ENCODE measurements at places on chromosomes 13 and 19.

- DNase-seq: no peak
These were observed 46.0 kb upstream of the ZNF681 start for GRCh38 chr19:23804676-23805075.

- DNase-seq: peak; percentile 37
These were observed 11.5 kb upstream of the CCDC97 start for GRCh38 chr19:41298348-41298964.

- no peak for DNase-seq
These were observed 294.2 kb downstream of the ZNF536 start for GRCh38 chr19:30666301-30666803.

DNA sequence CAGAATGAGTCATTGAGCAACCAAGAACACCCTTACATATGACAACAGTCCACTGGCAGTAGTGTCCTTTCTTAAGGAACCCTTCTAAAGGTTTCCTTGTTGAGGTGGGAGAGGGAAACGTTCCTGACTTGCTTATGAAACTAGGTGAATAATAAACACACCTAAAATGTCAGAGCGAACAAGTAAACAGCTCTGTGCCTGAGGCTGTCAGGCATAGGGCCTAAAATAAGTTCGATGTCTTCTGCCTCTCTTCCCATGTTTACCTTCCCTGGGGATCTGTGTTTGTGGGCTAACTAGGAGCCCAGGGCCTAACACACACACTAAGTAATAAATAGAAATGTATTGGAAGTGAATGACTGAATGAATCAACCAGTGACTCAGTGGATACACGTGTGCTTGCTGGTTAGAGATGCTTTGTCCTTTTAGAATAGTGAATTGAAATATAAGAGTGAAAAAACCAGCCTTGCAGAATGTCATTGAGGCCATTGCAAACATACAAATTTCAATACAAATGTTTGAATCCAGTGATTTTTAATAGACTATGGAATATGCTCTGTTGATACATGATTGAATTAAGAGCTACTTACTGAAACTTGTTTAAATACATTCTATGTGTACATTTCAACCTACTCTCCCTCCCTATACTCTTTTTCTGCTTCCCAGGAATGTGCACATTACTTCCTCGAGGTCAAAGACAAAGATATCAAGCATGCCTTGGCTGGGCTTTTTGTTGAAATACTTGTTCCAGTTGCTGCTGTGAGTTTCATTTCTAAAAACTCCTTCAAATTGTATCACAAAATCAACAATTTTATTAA is 102.9 kb downstream of the FRY start:
- no peak for DNase-seq

- DNase-seq: no peak
These were observed 309.2 kb downstream of the FGF9 start for GRCh38 chr13:21980049-21980448.

DNA sequence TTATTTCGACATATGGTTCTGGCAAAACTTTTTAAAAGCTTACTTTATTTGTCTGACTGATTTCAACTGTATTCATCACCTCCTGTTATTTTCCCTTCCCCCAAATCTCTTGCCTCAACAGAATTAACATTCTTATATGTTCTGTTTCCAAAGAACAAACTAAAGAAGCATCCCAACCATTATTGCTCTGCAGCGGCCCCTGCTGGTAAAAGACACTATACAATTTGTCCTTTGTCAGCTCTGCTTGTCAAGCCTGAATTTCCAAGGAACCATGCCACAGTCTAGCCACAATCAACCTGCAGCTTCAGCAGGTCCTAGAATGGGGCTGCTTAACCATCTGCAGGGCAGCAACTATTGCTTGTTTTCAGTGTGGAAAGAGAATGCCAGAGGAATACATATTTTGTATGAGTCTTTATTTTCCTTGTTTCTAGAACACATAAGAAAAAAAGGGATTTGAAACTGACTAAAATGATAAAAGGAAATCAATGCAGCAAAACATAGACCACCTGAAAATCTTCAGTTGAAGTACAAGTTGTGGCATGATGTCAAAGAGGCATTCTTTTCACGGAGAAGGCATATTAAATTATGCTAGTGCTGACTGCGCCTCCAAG is 845.3 kb downstream of the DIAPH3 start:
- peak; percentile 20 for DNase-seq

DNA sequence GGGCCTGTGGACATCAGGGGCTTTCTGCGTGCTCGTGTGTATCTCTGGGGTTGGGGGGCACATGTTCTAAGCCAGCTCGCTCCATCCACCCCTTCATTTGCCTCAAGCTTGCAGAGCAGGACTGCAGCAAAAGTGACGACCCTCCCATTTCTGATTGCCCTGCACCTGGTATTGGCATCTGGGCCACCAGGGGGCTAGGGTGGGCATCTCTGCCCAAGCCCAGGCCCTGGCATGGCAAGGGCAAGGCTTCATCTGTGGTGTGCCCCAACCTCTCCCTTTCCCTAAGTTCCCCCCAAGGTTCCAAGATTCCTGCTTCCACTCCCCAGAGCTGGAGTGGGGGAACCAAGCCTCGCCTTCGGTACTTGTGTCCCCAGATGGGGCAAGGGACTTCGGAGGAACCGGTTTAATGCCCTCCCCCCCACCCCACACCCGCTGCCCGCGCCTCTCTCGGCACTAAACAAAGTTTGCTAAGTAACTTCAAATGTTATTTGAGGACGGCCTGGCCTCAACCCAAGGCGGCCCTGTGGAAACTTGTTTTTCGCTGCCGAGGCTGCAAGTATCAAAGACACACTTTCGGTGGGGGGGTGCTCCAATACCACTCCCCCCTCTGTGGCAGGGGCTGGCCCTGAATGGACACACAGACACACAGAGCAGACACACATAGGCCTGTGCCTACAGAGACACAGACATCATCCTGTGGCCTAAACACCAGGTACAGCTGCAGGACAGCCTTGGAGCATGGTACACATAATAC is 12.2 kb downstream of the NFIX start:
- DNase-seq: no peak

GRCh38 chr19:35222373-35223015 is 6.0 kb downstream of the FAM187B start:
- DNase-seq: no peak

DNA sequence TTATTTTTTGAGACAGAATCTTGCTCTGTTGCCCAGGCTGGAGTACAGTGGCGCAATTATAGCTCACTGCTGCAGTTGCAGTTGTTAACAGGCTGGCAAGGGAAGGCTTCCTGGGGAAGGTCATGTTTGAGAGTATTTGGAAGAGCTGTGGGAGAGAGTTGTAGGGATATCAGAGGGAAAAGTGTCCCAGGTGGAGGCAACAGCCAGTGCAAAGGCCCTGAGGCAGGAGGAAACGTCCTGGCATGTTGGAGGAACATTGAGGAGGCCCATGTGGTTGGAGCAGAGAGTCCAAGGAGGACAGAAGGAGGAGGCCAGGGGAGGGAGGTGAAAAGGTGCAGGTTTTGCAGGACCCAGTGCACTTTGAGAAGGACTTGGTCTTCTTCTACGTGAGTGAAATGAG is 2.2 kb upstream of the DUS3L start:
- DNase-seq: no peak

GRCh38 chr13:98327371-98328270 is 150.6 kb upstream of the RNF113B start:
- DNase-seq: no peak

DNA sequence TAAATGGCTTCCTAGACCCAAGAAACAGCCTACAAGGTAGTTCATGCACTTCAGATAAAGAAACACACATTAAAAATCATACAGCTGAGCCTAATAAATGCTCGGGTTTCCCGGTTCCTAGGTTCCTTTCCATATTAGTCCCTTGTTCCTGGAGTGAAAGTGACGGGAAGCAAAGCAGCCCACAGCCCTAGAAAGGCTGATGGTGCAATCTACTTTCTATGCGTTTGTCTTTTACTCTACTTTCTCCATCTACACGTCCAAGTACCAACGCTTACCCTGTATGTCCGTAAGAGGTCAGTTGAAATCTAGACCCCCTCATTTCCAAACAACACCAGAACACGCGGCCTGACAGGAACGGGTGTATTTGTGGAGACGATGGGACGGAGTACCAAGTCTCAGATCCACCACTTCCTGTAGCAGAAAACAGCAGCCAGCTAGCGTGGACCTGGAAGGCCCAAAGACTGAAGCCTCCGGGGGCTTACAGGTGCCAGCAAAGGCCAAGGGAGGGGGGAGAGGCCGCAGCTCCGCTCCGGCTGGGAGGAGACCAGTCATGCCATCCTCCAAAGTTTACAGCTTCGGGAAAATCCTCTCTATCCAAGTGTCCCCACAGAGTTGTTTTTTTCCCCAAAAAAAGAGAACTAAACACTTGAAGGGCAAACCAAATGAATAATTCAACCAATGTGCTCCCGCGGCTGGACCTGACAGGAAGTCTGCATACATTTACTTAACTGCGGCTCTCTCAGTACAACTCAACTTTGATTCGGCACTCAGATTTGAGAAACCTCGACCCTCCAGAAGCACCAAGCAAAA is 34.1 kb downstream of the STK24 start:
- DNase-seq: no peak

DNA sequence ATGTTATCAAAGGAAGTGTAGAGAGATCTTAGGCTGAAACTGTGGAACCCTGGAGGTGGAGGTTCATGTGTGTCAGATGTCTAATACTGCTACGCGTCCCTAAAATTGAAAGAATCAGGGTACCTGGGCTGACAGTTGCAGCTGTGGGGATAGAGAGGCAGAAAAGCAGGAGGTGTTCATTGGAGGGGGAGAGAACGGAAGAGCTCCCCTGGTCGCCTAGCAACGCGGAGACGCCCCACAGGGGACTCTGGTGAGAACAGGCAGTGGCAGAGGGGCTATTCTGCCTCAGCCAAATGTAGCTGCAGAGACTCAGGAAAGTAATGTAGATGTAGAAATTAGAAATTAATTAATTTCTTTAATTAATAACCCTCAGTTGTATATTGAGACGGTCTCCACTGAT is 10.1 kb upstream of the ZNF835 start:
- no peak for DNase-seq

DNA sequence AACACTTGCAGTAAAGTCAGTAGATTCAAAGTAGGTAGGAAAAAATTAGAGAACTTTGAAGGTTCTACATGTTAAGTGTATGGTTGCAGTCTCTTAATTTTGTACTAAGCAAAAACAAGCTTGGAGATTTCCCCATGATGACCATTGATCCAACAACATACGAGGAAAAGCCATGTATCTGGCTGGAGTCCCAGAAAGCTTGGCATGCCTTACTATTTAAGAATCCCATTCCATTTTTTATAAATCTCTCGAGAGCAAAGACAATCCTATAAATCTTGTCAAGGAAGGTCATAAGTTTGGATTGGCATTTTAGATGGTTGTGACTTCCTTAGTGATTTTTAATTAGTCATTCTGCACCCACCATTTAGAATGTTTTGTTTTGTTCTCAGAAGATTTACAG is 495.9 kb downstream of the GPC5 start:
- no peak for DNase-seq

- no peak for DNase-seq
These were observed 122.3 kb upstream of the GPC6 start for GRCh38 chr13:93104270-93104669.

GRCh38 chr19:33047422-33047821 is 17.3 kb downstream of the RHPN2 start:
- DNase-seq: no peak

- DNase-seq: no peak
These were observed 2.0 kb upstream of the ZNF784 start for GRCh38 chr19:55626350-55626749.

DNA sequence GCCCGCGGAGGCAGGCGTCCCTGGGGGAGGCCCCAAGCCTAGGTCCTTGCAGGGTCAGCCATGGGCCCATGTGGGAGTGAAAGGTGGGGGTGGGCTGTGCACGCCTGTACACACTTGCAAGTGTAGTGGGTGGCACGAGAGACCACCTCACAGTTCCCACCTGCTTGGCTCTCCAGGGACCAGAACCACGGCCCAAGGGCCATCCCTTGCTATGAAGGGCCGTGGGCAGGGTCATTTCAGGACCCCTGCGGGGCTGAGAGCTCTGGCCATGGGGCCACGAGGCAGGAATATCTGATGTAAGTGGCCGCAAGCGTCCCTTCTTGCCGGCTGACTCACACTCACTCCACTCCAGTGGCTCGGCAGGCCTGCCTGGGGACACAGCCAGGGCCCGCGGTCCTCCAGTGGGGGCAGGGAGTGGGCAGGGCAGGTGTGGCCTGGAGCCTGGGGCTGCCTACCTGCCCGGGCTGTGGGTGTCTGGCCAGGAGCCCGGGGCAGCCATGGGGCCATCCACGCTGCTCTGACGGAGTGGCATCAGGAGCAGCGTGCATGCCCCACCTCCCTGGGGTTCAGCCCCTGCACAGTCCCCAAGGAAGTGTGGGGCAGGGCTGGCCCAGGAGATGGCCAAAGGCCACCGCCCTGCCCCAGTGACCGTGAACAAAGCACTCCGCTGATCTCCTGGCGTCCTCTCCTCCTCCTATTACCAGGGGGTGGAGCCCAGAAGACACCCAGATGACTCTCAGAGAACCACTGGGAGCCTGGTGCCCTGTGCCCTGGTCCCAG is 8.6 kb upstream of the MKNK2 start:
- no peak for DNase-seq

DNA sequence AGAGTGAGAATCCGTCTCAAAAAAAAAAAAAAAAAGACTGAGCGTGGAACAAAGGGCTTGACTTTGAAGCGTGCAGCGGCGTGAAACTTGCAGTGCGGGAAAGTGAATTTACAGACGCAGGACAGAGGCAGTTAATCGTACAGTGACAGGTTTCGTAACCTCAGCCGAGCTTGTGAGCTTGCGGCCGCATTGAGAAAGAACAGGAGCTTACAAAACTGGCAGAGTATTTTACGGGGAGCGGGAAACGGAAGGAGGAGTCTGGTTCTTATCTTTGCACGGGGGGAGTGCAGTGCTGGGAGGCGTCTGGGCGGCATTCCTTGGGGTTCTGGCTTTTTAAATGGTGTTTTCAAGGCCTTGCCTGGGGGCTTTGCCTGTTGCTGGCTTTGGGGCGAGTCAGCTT is 6.0 kb upstream of the BSG start:
- no peak for DNase-seq

DNA sequence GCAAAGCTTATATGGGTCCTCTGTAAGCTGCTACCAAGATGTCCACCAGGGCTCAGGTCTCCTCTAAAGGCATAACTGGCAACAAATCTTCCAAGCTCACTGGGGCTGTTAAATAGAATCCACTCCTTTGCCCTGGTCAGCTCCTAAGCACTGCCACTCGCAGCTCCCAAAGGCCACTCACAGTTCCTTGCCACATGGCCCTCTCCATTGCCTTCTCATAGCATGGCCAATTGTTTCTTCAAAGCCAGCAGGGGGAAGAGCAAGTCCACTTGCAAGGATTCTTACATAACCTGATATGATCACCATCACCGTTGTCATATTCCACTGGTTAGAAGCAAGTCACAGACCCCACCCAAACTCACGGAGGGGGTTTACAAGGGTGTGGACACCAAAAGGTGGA is 199.5 kb downstream of the SUCLA2 start:
- DNase-seq: no peak

GRCh38 chr13:108777421-108778420 is 148.3 kb downstream of the MYO16 start:
- no peak for DNase-seq

- DNase-seq: no peak
These were observed 11.9 kb downstream of the ZNF541 start for GRCh38 chr19:47560999-47561398.
